ENCODE measurements at places on chromosomes 11 and 22.

GRCh38 chr11:128862908-128863660 is 4.0 kb downstream of the KCNJ1 start:
- DNase-seq, result no peak

DNA sequence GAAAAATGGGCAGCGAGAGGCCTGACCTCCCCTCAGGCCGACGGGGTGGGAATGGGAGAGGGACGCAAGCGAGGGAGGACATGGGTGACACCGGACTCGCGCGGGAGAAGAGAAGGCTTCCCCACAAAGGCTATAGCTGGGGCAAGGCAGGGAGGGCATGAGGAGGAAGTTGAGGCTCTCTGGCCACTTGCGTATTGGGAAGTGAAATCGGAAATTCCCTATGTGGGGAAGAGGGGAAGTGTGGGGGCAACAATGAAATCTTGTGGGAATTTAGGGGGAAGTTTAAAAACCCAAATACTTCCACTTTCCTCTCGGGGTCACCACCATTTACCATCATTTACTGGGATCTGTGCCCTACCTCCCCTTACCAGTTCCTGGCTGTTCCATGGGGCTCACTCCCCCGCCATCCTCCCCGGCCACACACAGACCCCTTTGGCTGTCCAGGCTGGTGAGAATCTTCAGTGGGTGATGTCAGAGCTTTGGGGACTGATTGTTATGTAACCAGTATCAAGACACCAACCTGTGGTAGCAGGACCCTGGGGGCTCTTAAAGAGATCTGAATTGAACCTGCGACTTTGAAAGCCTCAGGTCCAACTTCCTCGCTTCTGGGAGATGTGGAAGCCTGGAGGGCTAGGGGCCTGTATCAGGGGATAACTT is 951 bp upstream of the EHD1 start:
- no peak for DNase-seq

GRCh38 chr11:550021-550745 is 10.4 kb downstream of the LMNTD2 start:
- no peak for DNase-seq

- DNase-seq, result no peak
Observed at GRCh38 chr11:2990617-2991451, 1.3 kb downstream of the NAP1L4 start.

DNA sequence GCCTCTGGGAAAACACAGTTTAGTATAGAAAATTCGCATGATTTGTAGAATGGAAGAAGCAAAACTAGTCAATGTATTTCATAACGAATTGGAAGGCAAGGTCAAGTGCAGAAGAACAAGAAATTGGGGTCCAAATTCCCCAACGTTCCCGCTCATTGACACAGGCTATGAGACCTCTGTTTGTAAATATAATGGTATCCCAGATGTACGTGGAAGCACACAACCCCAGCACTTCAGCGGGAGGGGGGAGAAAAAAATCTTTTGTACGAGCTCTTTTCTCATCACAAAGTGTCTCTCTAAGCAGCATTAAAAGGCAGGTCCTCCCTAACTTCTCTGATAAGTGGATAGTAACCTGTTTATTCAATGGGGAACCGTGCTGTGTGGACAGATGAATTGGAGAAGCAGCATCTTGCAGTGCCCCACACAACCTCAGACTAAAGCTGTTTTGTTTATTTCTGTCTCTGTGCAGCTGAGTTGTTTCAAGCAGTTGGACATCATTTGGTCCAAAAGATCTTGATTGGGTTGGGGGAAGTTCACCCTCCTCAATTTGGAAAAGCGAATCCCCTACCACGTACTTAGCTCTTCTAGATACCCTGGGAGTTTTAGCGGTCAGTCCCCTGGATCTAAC is 1.1 kb upstream of the GAB2 start:
- no peak for DNase-seq

DNA sequence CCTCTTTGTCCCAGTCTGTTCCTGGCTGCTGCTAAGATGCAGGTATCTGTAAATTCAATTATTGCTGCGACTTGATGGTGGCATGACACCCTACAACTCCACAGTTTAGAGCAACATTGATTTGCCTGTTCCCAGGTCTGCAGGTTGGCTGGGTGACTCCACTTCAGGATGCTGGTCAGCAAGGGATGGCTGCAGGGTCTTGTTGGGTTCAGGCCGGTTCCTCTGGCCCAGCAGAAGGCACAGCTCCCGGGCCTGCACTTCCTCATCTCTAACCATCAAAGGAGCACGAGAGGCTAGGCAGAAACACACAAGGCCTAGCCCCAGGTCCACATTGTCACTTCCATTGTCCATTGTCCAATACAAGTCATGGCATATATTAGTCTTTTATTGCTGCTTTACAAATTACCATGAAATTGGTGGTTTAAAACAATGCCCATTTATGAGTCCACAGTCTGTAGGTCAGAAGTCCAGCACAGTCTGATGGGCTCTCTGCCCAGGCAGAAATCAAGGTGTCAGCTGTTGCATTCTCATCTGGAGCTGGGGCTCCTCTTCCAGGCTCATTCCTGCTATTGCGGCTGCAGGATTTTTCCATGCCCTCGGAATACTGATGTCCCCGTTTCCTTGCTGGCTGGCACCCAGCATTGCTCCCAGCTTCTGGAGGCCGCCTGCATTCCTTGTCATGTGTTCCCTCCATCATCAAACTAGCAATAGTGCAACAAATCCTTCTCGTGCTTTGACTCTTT is 96.6 kb upstream of the LMO1 start:
- DNase-seq, result no peak

DNA sequence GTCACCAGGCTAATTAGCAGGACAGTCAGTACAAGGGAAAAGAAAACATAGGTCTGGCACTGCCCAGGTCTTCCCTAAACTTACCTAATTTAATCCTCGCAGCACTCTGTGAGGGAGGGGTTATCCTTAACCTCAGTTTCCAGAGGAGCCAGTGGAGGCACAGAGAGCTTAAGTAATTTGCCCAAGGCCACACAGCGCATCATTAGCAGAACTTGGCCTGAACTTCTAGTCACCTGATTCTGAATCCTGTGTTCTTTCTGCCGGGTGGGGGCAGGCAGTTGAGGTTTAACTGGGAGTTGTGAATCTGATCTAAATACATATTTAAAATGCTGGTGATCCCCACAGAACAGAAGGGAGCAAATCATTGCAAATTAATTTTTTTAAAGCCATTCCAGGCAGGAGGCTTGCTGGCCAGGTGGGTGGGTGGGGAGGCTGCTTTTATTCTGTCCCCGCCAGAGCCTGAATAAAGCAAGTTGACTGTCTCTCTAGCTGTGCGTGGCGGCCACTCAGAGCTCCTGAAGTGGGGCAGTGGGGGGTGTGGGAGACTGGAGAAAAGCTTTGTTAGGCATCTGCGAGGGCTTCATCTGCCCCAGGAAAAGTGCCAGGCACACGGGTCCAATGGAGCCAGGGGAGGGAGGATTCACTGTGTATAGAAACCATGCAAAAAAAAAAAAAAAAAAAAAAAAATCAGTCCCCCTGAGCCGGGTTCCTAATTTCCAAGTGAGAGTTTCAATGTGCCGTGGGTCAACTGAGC is 66.1 kb downstream of the NFAM1 start:
- no peak for DNase-seq

GRCh38 chr22:19786959-19787848 is 26.6 kb downstream of the TBX1 start:
- DNase-seq, result no peak

DNA sequence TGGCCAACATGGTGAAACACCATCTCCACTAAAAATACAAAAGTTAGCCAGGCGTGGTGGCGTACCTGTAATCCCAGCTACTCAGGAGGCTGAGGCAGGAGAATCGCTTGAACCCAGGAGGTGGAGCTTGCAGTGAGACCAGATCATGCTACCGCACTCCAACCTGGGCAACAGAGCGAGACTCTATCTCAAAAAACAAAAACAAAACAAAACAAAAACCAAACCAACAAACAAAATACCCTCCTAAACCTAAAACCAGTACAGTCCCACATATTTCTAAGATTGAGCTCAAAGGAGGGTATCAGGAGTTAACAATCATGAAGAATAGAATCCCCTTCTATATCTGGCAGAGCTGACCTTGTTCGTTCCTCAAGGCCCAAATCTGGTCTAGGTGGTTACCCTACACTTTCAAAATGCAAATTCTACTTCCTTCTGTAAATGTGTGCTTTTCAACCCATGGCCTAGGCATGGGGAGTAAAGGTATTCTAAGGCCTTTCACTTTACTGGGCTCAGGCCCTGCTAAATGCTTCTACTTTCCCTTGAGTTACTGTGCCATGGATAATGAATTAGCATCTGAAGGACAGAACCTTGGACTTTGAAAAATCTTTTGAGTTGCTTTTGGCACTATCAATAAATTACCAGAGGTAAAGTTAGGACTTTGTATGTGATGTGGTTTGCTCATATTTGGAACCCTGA is 10.4 kb upstream of the PPP2R1B start:
- no peak for DNase-seq

- DNase-seq, result no peak
Observed at GRCh38 chr22:31635638-31636306, 26.2 kb downstream of the PISD start.

GRCh38 chr11:87258171-87258833 is 220.6 kb downstream of the TMEM135 start:
- no peak for DNase-seq

GRCh38 chr22:23536821-23537345 is 43.2 kb downstream of the IGLL1 start:
- DNase-seq, result no peak

DNA sequence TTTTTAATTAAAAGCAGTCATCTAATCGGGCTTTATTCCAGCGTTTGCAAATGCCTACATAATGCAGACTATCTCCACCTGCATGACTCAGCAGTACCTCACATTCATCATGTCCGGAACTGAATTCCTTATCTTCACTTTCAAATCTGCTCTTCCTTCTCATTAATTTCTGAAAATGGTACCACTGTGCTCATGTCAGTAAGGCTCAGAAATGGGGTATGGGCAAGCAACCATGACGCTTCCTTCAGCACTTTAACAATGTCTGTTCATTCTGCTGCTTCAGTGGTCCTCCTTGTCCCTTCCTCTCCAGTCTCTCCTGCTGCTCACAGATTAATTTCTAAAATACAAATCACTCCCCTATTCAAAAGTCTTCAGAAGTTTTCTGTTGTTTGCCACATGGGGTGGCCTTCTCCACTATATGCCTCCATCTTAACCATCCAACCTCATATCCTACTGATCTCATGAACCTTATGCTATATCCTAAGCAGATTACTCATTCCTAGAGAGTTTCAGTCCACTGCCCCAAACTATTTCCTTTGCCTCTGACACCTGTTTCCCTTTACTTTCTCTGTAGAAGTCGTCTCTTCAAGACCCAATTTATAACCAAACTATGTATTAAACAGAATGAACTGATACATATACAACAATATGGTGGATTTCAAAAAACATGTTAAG is 7.0 kb downstream of the GTF2H1 start:
- no peak for DNase-seq

- no peak for DNase-seq
Observed at GRCh38 chr11:26330262-26330661, 1.7 kb upstream of the ANO3 start.

- DNase-seq, result no peak
Observed at GRCh38 chr11:34523053-34523452, 9.5 kb upstream of the ELF5 start.

- DNase-seq, result peak; percentile 7
Observed at GRCh38 chr22:47215851-47216250, 453.4 kb downstream of the TBC1D22A start.

DNA sequence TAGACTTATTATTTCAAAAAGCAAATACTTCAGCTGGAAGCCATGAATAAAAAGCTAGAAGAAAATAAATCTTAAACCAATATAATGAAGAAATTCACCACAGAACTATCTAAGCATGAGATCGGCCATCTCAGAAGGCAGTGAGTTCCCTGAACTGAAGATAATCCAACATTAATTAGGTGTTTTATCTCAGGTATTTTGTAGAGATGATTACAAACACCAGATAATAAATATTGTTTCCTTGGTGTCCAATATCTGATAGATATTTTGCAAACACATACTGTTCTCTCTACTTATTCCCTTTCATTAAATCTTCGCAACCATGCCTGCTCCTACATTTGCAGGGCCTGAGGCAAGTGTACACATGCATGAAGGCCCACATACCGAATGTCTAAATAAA is 26.0 kb upstream of the FAM181B start:
- no peak for DNase-seq

GRCh38 chr11:122101625-122102291 is 14.3 kb downstream of the BLID start:
- DNase-seq, result peak; percentile 79

DNA sequence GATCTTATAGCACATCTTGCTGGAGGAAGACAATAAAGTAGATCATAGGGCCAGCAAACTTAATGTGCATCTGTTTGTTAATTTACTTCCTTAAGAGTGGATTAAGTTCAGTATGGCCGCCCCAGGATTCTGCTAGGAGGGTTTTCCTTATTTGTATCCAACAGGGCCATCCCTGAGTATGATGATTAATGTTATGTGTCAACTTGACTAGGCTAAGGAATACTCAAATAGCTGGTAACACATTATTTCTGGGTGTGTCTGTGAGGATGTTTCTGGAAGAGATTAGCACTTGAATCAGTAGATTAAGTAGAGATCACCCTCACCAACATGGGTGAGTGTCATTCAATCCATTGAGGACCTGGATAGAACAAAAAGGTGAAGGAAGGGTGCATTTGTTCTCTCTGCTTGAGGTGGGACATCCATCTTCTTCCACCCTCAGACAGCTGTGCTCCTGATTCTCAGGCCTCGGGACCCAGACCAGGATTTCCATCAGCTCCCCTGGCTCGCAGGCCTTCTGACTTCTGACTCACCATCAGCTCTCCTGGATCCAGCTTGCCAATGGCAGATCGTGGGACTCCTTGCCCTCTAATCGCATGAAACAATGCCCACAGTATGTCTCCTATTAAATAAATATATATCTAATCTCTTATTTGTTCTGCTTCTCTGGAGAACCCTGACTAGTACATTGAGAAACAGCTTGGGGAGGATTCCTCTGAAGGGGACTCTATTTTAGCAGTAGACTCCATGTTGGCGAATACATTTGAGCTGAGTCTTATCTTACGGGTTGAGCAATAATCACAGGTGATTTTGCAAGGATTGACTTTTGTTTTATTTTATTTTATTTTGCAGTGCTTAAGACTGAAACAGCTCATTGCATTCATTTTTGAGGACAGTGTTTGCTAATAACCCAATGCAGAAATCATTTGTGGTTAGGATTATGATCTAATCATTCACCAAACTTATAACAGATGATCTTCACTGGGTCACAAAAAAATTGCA is 9.0 kb upstream of the ZBTB44 start:
- no peak for DNase-seq

GRCh38 chr22:39437791-39438704 is 18.8 kb upstream of the MGAT3 start:
- no peak for DNase-seq

GRCh38 chr11:10022764-10023163 is 271.3 kb downstream of the SBF2 start:
- no peak for DNase-seq

DNA sequence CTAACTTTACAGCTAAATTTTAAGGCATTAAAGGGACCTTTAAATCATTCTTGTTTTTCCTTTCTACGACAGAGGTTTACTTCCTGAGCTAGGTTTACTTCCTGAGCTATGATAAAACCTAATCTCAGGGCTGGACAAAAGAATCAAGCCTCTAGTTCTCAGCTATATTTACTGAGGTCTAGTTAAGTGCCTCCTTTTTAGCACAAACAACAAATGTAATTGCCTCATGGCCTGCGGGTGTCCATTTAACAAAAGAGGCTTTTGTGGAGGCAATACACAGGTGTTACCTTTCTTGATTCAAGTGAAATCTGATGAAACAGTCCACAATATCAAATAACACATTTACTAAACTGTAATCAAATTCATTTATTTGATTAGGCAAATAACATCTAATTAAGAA is 67.3 kb downstream of the IMMP1L start:
- DNase-seq, result no peak
